Fibroblast of lung (primary cell): ENCODE measurements at places on chromosomes 7 and 10.

- H3K4me1 ChIP-seq: no peaks in the 10 kb centered on the region
- no peak overlapping the region for H3K4me3 ChIP-seq
- DNase-seq: no peak
- H3K36me3 ChIP-seq: no peaks in the 10 kb centered on the region
- no peak overlapping the region for H3K27ac ChIP-seq
Observed at GRCh38 chr10:44004913-44005787, 356.5 kb upstream of the ZNF32 start.

- H3K36me3 ChIP-seq: no peaks in the 10 kb centered on the region
- no peaks in the 10 kb centered on the region for H3K4me1 ChIP-seq
- no peak for DNase-seq
- no peaks in the 10 kb centered on the region for H3K27me3 ChIP-seq
- H3K27ac ChIP-seq: no peak overlapping the region
- H3K4me3 ChIP-seq: no peak overlapping the region
Observed at GRCh38 chr7:72078856-72079255, 333.3 kb downstream of the CALN1 start.

DNA sequence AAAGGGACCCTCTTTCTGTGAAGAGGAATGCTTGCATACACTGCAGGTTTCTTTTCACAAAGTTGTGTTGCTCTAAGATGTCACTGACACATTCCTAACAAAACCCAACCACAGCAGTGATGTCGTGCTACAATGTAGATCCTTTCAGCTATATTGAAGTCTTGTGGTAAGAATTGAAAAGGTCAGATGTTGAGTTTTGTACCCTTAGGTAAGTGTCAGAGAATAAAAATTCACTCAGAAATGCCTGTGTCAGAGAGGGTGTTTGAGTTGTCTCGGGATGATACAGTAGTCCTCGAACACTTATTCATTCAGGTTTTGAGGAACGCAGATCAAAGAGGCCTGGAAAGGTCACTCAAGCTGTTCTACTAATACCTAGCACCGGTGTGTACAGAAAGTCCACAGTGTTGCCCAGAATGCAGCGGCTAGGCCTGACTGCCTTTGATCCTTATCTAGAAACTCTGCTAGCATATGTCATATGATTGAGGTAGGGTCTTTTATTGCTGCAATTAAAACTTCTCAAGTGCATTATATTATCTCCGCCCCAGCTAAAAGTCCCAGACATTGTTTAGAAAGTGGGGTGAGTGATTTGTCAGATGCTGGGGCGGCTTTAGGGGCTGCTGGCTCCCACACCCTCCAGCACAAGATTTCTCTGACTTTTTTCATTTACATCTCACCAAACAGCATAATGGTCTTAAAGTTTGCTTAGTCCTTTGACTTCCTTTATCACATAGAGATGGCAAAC, 26.0 kb downstream of the RNF32 start:
- H3K4me1 ChIP-seq: no peaks in the 10 kb centered on the region
- H3K27ac ChIP-seq: no peak overlapping the region
- H3K27me3 ChIP-seq: no peaks in the 10 kb centered on the region
- no peak for DNase-seq
- H3K4me3 ChIP-seq: no peak overlapping the region
- no peaks in the 10 kb centered on the region for H3K36me3 ChIP-seq

GRCh38 chr10:18658271-18659124, 733 bp upstream of the ARL5B start:
- DNase-seq: peak; percentile 74
- peak overlapping the region; percentile 97 for H3K27ac ChIP-seq
- no peaks in the 10 kb centered on the region for H3K27me3 ChIP-seq
- peaks cover 4% of the 10 kb centered on the region for H3K4me1 ChIP-seq
- peak overlapping the region; percentile 98 for H3K4me3 ChIP-seq
- H3K36me3 ChIP-seq: no peaks in the 10 kb centered on the region

DNA sequence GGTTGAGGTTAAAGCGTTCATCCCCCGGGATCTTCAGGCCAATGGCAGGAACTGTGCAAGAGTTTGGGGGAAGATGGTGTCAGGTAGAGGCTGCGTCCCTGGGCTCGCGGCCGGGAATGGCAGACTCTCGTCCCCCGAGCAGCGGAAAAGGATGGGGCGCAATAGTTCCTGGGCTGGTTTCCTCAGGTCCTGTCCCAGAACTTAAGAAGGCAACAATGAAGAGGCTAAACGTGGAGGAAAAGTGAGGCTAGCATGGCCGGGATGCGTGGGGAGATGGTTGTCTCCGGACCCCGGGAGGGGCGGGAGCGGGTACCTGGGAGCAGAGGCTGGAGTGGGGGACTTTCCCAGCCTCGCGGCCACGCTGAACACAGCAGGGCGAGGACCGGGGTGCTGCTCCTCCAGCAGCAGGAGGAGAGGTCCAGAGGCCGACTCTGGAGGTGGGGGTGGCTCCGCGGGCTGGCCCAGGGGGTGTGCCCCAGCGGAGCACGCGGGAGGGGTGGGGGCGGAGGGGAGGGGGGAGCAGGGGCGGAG, 882 bp downstream of the IRF5 start:
- peaks cover 36% of the 10 kb centered on the region for H3K27me3 ChIP-seq
- H3K27ac ChIP-seq: no peak overlapping the region
- peak overlapping the region; percentile 31 for H3K4me3 ChIP-seq

DNA sequence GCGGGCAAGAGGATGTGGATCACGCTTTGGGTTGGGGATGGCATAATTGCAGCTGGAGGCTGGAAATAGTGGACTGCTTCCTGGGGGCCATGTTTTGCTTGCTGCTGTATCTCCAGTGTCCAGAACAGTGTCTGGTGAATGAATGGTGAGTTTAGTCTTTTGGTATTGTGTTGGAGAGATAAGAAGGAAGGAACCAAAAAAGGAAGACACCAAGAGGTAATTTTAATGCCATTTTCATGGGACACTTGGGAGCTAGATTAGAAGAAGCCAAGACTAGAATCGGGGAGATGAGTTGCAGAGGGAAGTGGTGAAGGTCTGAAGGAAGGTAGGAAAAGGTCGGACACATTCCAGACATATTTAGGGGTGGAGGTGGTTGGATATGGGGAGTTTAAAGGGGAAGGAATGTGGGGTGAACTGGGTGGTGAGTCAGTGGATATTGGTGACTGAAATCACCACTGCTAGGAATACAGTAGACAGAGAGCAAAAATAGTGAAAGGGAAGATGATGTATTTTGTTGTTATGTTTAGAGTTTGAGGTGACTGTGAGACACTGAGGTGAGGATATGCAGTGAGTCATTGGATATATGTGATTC, 76.7 kb downstream of the CCNY start:
- H3K36me3 ChIP-seq: no peaks in the 10 kb centered on the region
- H3K4me1 ChIP-seq: peaks cover 20% of the 10 kb centered on the region
- no peaks in the 10 kb centered on the region for H3K27me3 ChIP-seq
- H3K27ac ChIP-seq: no peak overlapping the region
- DNase-seq: peak; percentile 90

DNA sequence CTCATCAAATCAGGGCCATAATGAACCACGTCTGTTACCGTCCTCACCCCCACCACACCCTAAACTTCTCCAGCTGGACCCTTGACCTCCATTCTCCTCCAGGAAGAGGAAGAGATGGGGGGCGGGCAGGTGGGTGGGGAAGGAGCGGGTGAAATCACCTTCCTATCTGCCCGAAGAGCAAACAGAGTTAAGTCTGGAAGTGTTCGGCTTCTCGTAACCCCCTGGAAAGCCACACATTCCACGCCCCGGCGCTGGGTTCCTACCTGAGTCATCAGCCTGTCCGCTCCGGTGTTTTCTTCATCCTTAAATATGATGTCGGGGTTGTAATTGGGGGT, 736 bp downstream of the SHH start:
- no peak overlapping the region for H3K4me3 ChIP-seq
- DNase-seq: no peak
- H3K27ac ChIP-seq: no peak overlapping the region
- no peaks in the 10 kb centered on the region for H3K36me3 ChIP-seq
- no peaks in the 10 kb centered on the region for H3K4me1 ChIP-seq

DNA sequence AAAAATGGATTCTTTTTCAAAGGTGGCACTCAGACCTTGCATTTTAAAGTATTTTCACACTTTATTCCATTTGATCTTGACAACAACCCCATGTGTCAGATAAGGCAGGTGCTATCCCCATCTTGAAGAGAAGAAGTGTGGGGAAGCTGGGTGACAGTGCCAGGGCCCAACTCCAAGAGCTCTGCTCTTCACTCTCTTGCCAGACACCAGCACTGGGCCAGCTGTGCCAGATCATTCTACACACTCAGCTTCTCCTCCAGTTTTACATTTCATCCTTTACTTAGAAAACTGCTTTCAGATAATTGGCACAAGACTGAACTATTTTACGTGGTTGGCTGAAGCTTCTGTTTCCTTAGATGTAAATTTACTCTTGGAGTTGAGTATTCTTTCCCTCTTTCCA, 64.4 kb downstream of the ENO4 start:
- H3K36me3 ChIP-seq: no peaks in the 10 kb centered on the region
- H3K27me3 ChIP-seq: no peaks in the 10 kb centered on the region

DNA sequence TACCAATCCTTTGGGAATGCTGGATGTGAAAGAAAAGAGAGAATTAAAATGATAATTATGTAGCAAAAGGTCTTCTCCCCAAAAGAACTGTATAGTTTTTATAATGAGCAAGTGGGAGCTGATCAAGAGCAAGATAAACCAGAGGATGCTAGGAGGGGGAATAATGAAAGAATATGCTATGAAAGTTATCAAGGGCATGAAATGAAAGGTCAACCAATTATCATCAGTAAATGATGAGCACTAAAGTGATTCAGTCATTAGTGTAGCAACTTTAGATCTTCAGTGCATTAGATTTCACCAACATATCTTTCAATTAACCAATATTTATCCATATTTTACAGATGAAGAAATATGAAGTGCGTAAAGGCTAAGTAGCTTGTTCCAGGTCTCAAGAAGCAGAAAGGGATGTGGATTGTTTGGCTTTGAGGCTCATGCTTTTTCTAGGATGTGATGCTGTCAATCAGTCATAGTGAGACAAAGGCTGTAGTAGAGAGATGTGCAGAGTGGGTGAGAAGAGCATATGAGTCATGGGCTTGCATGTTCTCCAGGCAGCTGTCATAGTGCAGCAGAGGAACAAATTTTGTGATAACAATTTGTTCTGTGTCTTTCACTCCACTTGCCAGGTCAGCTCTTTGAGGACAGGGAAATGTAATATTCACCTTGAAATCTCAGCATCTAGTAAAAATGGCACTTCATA, 5.7 kb upstream of the OR2F2 start:
- no peak overlapping the region for H3K27ac ChIP-seq
- no peaks in the 10 kb centered on the region for H3K4me1 ChIP-seq
- no peaks in the 10 kb centered on the region for H3K27me3 ChIP-seq
- no peaks in the 10 kb centered on the region for H3K36me3 ChIP-seq
- no peak overlapping the region for H3K4me3 ChIP-seq

DNA sequence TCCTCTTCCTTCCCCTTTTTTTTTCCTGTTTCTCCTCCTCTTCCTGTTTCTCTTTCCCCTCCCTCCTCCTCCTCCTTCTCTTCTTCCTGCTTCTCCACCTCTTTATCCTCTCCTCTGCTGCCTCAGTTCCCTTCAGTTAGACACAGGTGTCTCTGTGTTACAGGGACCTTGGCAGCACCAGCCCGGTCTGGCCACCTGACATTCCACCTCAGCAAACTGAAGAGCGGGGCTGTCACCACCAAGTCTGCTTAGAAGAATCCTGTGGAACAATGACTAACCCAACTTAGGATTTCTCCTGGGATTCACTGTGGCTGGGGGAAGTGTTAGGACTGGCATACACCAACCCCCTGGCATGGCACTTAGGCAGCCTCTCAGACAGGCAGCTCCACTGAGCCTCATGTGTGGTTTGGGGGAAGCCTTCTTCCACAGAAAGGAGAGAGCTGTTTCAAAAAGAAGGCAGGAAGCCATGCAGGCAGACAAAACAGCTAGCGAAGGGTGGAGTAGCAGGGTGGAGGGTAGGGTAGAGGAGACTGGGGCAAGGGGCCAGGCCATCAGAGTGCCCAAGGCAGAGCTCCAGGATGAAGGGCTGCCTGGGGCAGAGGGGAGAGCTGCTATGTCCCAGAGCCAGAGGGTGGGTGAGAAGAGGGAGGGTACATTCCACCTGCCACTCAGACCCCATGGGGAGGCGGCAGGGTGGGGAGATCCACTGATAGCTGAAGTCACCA, 13.2 kb upstream of the GDF10 start:
- H3K4me3 ChIP-seq: no peak overlapping the region
- H3K27me3 ChIP-seq: peaks cover 3% of the 10 kb centered on the region
- H3K27ac ChIP-seq: no peak overlapping the region
- no peak for DNase-seq

- no peaks in the 10 kb centered on the region for H3K4me1 ChIP-seq
- no peak overlapping the region for H3K4me3 ChIP-seq
- no peaks in the 10 kb centered on the region for H3K27me3 ChIP-seq
Observed at GRCh38 chr7:70237831-70238575, 639.7 kb downstream of the AUTS2 start.

- H3K27ac ChIP-seq: no peak overlapping the region
- no peaks in the 10 kb centered on the region for H3K4me1 ChIP-seq
- DNase-seq: no peak
- H3K27me3 ChIP-seq: peaks cover 13% of the 10 kb centered on the region
- H3K4me3 ChIP-seq: no peak overlapping the region
- no peaks in the 10 kb centered on the region for H3K36me3 ChIP-seq
Observed at GRCh38 chr7:116828281-116828680, 34.1 kb upstream of the CAPZA2 start.

- H3K36me3 ChIP-seq: no peaks in the 10 kb centered on the region
- DNase-seq: no peak
- H3K4me1 ChIP-seq: no peaks in the 10 kb centered on the region
- no peaks in the 10 kb centered on the region for H3K27me3 ChIP-seq
- no peak overlapping the region for H3K27ac ChIP-seq
Observed at GRCh38 chr10:123187781-123188180, 33.6 kb downstream of the BUB3 start.

- no peaks in the 10 kb centered on the region for H3K27me3 ChIP-seq
- H3K27ac ChIP-seq: no peak overlapping the region
- no peak for DNase-seq
Observed at GRCh38 chr7:84112771-84113170, 81.8 kb downstream of the SEMA3A start.

GRCh38 chr7:77827999-77828398, 29.4 kb downstream of the PHTF2 start:
- DNase-seq: no peak
- H3K27ac ChIP-seq: no peak overlapping the region
- H3K4me1 ChIP-seq: no peaks in the 10 kb centered on the region
- no peaks in the 10 kb centered on the region for H3K27me3 ChIP-seq
- no peak overlapping the region for H3K4me3 ChIP-seq

- no peak overlapping the region for H3K27ac ChIP-seq
- H3K27me3 ChIP-seq: peaks cover 12% of the 10 kb centered on the region
- no peaks in the 10 kb centered on the region for H3K4me1 ChIP-seq
- DNase-seq: no peak
- H3K4me3 ChIP-seq: no peak overlapping the region
Observed at GRCh38 chr7:47217570-47218360, 364.1 kb downstream of the TNS3 start.

- H3K27ac ChIP-seq: no peak overlapping the region
- no peaks in the 10 kb centered on the region for H3K36me3 ChIP-seq
- DNase-seq: no peak
- no peak overlapping the region for H3K4me3 ChIP-seq
- H3K4me1 ChIP-seq: no peaks in the 10 kb centered on the region
Observed at GRCh38 chr7:103932389-103932788, 57.1 kb downstream of the RELN start.

GRCh38 chr7:94906065-94906851, 1.1 kb upstream of the PPP1R9A start:
- H3K27ac ChIP-seq: no peak overlapping the region
- no peak overlapping the region for H3K4me3 ChIP-seq
- H3K27me3 ChIP-seq: peaks cover 4% of the 10 kb centered on the region
